ENCODE measurements at places on chromosomes 2 and 18.

- DNase-seq, result no peak
Measured at GRCh38 chr2:126660971-126661370, 5.0 kb downstream of the GYPC start.

DNA sequence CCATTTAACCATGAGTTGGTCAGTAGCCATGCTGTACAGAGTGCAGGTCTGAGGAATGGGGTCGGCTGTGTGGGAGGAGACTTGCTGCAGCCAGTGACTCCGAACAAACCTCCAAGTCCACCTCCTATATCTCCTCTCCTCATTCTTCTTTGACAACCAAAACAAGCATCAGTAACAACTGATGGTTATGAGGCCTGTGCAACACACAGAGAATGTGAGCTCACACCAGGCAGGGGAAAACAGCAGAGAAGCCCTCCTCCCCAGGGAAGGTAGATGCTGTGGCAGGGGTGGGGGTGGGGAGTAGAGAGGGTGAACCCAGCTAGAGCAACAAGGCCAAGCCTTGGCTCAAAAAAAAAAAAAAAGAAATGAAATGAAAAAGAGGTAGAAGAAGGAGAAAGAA lies 12.3 kb upstream of the CNGA3 start:
- no peak for DNase-seq

DNA sequence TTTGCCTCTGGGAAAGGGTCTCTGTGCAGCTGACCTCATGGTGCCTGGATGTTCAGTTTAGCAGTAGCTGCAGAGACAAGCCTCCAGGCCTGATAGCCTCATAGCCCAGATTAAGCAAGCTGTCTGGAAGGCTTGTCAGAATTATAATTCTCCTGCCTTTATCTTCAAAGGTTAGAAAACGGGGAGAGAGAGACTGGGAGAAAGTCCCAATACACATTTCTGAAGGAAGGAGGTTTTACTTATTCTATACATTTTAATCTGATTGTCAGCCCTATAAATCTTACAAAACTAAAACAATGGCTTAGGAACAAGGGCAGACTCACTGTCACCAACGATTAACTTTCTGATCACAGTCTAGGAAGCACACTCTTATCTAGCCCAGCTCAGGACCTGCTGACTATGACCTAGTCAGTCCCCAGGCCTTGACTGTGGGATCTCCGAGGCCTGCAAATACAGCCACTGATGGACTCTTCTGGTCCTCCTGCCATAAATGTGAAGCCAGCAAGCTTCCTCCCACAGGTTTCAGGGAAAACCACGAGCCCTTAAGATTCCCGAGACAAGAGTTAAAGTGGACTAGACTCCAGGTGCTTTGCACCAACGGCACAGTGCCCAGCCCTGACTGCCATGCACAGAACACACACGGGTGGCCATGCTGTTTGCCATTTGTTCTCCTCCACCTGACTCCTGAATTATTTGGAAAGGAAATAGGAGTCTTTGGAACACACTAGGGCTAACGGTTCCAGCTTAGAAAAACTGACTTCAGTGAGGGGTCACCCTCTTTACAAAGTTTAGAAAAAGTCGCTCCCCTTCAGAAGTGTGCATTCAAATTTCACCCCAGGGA lies 111.4 kb upstream of the SMAD7 start:
- no peak for DNase-seq

GRCh38 chr2:72271766-72272641 lies 124.3 kb upstream of the CYP26B1 start:
- no peak for DNase-seq

- DNase-seq, result no peak
Measured at GRCh38 chr2:150994076-150994475, 267.6 kb downstream of the RBM43 start.

GRCh38 chr2:108921096-108922030 lies 67.7 kb downstream of the EDAR start:
- no peak for DNase-seq

- DNase-seq, result no peak
Measured at GRCh38 chr18:43078478-43079092, 36.9 kb downstream of the RIT2 start.

DNA sequence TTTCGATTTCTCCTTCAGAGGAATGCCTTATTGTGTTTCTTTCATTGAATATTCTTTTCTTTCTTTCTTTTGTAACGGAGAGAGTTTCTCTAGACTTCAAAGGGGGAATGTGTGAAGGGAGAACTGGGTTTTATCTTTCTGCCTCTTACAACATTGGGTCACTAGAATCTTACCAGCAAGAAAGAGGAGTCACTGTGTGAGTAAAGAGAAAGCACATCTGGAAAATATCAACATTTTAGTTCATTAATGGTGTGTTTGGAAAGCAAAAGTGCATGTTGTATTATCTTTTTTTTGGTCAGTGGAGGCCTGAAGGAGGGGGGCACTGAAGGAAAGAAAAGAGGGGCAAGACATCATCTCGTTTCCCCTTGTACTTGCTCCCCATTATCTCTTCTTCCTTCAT lies 86.6 kb upstream of the THOC1 start:
- no peak for DNase-seq

DNA sequence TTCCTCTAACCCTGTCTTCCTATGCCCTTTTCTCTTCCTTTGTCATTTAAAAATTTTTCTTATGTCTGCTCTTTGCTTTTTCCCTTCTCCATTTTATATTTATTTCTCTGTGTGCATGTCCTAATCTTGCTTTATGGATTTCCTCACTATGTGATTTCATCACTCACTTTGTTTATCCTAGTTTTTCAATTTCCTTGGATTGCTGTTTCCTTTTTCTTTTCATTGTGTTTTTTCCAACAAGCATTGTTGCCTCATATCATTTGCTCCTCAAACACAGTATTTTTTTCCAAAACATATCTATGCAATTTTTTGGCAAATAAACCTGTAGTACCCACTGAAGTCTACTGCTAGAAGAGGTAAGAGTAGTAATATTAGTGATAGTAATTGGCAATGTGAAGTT lies 67.4 kb upstream of the PNPT1 start:
- DNase-seq, result no peak

DNA sequence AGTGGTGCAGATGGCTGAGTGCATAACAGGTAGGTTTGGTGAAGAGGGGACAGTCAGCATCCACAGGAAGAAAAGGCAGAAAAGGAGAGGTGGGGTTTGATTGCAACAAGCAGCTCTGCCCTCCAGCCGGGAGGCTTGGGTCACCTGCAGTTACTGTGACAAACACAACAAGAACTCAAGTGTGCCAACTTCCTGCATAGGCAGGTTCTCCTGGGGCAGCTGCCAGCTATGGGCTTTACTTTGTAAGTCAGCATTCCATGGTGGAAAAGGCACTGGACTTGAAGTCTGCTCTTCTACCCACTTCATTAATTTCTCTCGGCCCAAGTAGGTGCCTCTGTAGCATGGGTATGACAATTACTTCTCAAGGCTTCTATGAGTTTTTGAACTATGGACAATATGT lies 98.9 kb downstream of the MYT1L start:
- DNase-seq, result no peak

- DNase-seq, result no peak
Measured at GRCh38 chr2:46188041-46188716, 109.0 kb upstream of the EPAS1 start.

GRCh38 chr2:23524261-23524706 lies 139.3 kb downstream of the KLHL29 start:
- DNase-seq, result no peak

DNA sequence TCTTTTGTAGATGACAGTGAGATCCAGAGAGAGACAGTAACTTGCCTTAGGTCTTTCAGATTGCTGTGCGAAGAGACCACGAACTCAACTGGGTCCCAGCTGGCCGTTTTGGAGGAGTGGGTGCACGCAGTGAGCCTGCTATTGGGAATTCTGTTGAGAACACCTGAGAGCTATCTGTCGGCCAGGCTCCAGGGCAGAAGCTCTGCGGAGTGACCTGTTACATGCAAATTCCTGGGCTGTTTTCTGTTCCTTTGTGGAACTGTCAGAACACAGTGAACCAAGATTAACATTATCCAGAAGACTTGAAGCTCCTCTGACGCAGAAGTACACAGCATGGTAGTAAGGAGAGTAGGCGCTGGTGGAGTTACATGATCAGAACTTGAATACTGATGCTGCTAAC lies 99.5 kb upstream of the LMAN1 start:
- DNase-seq, result no peak

DNA sequence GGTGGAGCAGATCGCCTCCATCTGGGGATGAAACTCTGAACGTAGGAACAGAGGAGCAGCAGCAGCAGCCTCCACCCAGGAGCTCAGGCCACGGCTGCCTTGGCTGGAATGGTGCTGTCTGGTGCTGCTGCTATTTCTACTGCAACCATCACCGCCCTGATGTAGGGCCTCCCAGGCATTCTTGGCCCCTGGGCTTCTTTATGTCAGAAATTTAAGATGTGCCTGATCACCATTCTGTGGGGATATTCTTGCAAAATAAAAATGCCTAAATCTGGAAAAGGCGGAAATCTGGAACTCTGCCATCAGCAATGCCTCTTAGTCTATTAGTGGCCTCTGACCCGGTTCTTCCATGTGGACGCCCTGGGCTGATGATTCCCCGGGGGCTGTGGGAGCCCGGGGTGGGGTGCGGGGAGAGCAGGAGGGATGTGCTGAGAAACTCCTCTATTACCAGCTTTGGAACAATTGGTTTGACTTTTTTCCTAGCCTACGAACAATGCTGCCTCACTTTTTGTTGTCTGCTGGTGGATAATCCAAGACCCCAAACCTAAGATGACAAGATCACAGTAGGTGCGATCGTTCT lies 47.2 kb downstream of the FAM124B start:
- no peak for DNase-seq

GRCh38 chr2:239200646-239201530 lies 199.9 kb downstream of the HDAC4 start:
- DNase-seq, result peak; percentile 63

- DNase-seq, result no peak
Measured at GRCh38 chr2:40300391-40300790, 151.5 kb downstream of the SLC8A1 start.

DNA sequence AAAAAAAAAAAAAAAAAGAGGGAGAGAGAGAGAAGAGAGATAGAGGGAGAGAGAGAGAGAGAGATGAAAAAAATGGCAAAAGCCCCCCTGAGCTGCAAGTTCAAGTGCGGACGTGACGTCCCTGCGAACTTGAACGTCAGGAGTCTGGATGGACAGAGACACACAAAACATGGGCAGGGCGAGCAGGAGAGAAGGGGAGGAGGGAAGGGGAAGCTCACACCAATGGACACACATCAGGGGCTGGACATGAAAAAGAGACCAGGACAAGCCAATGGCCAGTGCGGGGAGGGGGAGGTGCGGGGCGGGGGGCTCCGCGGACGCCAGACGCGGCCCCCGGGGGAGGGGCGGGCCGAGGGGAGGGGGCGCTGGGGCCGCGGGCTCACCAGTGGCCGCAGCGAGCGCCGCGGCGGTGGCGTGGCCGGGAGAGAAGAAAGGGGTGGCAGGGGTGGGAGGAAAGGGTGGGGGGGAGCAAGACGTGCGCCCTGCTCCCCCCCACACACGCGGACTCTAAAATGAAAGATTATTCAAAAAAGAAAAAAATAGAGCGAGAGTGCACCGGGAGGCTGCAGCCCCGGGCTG lies at the start of gene BCL11A:
TSS of gene BCL11A (minus strand) at position 160 of the 579 bp plus-strand sequence. CDS start 384 bp downstream, outside the sequence.
- DNase-seq, result no peak

- DNase-seq, result no peak
Measured at GRCh38 chr2:126843081-126843480, 55.6 kb upstream of the TEX51 start.
